ENCODE measurements at places on chromosomes 1 and 21.

GRCh38 chr21:25689226-25689625 is 45.5 kb downstream of the ATP5PF start:
- DNase-seq, result no peak

DNA sequence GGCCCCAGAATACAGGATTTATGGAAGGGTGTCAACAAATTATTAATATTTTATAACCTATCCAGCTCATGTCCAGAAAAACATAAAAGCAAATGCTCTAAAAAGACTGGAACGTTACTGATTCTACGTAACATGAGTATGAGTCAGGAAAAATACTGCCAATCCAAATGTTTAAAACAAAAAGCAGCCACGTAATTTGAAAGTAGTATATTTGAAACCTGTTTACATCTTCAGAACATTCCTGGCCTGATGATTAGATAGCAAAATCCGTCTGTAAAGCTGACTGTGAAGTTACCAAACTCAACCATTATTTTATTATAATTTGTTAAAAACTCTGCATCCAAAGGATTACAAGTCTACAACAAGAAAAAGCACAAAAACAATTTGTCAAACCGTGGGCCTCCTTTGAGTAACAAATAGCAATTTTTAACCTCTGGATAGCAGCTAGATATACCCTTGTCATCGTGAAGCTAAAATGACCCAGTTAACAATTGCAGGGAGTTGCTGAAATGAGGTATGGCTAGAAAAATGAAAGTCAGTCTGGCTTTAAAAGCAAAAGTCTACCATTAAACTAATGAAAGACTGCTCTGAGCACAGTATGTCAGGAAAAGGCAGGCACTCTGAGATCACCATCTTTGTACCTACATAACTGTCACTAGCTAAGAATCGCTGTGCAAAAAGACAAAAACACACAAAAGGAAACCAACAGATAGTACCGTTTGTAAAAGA is 1.2 kb downstream of the UBR4 start:
- DNase-seq, result no peak

DNA sequence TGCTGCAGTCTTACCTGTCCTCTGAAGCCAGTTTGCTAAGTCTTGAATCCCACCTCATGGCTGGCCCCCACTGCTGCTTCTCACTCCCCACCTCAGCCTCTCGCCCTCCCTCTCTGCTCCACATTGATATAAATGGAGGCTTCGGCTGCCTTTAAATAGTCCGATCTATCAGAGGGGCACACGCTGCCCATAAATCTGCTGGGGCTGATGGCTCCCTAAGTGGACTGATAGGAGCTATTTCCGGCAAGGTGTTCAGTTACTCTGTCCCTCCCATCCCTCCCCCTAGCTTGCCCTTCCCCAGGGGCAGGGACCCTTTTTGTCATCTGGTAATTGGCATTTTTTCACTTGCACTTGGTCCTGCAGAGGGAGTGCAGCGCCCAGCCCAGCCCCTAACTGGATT is 108.4 kb downstream of the TMEM53 start:
- DNase-seq, result no peak

DNA sequence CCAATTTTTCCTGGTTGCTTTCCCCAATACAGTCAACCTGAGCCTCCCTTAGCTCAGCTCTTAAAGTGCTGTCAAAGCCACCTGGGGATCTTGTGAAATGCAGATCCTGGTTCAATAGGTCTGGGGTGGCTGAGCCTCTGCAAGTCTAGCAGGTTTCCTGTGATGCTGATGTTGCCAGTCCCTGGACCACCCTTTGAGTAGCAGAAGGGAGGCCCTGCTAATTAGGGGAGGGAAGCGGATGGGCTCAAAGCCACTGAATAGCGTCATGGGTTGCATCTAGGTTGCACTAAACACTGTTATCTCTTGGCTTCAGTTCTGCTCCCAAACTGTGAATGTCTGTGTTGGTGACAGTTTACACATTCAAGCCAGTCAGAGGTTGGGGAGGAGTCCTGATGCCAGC is 127.2 kb downstream of the KAZN start:
- no peak for DNase-seq

GRCh38 chr1:47213230-47213963 is 18.6 kb downstream of the TAL1 start:
- no peak for DNase-seq

DNA sequence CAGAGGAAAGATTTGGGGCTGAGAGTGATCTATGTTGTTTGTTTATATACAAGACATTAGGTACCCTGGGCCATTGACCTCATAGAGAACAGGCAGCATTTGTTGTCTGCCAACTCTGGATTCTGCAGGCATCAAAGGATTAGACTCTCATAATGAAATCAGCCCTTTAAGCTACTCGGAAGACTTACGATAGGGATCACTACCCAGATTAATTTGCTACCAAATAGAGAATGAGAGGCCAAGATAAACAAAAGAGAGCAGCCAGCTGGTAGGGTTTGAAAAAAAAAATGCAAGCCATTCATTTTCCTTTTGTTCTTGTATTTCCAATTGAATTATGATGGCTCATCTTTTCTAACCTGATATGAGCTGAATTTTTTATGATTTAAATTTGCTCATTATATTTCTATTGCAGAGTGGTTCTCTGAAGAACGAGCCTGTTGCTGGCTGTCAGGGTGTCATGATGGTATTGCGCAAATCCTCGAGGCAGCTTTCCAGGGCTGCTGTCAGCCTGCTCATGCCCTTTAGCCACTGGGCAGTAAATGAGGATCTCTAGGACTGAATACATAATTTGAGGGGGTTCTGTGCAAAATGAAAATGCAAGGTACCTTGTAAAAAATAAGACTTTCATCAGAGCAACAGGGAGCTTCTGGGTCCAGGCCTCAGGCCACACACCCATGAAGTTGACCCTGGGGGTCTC is 116.4 kb upstream of the KCNJ15 start:
- DNase-seq, result no peak

DNA sequence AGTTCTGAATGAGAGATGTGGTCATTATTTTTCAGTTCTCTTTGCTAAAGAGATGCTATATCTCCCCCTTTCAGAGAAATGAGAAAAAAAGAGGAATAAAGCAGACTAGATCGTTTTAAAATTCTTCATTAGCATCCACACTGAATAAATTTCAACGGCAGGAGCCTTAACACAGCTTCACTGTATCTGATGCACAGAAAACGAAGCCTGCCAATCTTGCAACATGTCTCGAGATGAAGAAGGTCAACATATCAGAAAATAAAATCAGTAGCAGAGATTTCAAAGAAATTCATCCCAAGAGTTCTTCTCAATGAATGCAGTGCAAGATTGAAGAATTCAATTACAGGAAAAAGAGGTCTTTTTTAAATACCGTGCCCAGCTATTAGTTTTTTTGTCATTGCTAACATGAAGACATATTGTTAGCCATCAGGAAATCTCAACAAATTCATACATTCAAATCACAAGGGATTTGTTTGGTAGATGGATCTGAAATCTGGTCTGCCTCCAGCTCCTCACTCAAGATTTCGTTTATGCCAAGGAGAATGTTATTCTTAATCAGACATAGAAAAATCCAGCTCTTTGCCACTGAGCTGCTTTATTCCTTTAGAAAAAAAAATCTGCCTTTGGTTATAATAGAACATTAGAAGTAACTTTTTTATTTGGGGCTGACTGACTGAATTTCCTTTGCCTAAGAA is 76.4 kb upstream of the DAB1 start:
- DNase-seq, result no peak

DNA sequence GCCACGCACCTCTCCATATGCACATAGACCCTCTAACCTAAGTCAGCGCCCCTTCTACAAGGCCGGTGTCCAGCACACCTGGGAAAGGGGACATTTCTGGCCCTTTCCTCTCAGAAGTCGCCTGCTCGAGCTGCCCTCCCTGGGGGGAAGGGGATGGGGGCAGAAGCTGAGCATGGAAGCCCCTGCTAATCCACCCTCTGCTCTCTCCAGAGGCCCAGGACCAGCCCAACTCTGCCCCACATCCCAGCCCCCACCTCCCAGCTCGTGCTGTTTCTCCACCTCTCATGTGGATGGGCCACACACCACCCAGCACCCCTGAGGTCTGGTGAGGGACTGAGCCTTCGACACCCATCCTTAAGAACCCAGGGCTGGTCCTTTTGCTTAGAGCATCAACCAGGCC is 14.8 kb downstream of the TNFRSF1B start:
- DNase-seq, result no peak

GRCh38 chr1:27643600-27644368 is 8.8 kb upstream of the FGR start:
- no peak for DNase-seq

DNA sequence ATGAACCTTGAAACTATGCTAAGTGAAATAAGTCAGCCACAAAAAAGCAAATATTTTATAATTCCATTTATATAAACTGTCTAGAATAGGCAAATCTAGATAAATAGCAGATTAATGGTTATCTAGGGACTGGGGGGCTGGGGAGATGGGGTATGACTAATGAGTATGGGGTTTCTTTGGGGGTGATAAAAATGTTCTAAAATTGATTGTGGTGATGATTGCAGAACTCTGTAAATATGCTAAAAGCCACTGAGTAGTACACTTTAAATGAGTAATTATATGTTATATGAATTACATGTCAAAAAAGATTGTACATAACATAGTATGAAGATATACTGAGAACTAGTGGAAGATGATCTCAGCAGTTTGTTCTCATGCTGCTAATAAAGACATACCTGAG is 675.0 kb downstream of the KIF26B start:
- DNase-seq, result no peak

DNA sequence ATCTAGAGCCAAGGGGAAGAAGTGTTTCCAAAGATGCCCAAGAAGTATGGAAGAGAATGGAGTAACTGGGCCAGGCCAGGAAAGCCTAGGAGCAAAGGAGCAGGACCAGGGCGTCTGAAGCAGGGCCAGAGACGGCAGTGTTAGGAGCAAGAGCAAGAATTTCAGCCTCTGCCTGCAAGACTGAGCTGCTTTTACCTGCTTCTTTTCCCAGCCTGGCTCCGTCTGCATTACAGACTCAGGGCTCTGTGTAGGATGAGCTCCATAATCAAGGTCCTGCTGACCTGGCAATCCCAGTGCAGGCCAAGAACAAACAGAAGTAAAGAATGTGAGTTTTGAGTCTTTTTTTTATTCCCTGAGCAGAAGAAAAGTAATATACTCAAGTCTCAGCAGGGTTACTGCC is 10.1 kb downstream of the FMO1 start:
- DNase-seq, result no peak

DNA sequence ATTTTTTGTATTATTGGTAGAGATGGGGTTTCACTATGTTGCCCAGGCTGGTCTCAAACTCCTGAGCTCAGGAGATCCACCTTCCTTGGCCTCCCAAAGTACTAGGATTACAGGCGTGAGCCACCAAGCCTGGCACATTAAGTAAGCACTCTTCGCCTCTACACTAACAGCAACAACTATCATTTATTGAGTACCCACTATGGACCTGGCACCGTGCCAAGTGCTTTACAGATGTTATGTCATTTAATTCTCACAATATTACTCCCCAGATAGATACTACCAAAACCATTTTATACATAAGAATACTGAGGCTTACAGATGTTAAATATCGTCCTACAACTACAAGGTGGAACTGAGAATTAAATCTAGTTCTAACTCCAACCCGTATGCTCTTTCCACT is 50.1 kb downstream of the TUT4 start:
- DNase-seq, result no peak

DNA sequence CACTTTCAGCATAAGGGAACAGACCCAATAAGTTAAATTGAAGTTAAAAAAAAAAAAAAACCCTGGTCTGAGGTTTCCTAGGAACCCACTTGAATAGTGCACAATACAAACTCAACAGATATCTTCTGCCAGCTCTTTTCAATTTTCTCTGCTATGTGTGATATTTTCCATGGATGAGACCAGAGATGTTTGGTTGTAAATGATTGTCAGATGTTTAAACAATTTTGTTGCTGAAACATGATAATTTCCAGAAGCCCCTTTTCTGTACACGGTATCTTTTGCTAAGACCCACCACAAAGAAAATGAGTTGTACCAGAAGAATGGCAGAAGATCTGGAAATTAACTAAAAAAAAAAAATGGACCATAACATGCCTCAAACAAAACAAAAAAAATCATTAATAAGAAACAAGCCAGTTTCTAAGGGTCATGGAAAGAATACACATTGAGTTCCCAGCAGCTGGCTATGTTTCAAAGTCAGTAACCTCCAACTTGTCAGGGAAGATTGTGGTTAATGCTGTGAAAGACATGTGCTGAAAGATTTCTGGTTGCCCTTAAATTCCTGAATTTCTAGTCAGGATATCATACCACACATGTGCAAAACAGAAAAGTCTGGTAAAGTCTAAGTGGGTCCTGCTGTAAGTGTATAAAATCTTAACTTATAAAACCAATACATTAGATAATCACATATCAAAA is 35.6 kb upstream of the MGST3 start:
- DNase-seq, result no peak

DNA sequence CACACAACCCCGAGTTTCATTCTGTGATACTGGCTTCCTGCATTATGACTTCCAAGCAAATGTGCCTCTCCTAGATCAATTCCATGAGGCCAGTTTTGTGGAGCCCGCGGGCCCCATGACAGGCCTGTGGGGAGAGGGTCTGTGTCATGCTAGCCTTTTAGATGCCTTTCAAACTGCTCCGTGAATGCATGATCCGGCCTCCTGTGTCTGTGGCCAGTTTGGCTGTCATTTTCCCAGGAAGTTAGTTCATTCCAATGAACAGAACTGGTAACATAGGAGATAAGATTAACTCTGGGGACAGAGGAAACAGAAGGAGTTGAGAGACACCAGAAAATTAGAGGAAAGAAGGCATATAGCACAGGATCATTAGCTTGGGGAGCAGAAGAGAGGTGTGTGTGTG is 3.2 kb downstream of the FNDC7 start:
- no peak for DNase-seq

DNA sequence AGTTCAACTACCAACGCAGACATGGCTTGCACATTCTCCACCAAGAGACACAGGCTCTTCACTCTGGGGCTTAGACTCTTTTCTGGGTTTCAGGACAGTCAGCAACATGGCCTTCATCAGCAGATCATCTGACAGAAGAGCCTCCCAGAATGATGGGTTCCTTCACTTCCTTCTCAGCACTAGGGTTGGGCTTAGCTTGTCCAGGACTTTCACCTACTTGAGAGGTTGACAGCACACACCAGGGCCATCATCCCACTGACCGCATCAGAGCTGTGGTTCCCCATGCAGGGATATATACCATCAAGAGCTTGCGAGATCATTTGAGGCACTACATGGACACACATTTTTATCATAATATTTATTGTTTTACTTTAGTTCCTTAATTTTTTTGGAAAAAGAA is 10.4 kb upstream of the NCF2 start:
- no peak for DNase-seq

- no peak for DNase-seq
Measured at GRCh38 chr1:227260433-227260832, 57.9 kb downstream of the CDC42BPA start.

GRCh38 chr1:40768146-40768990 is 15.2 kb upstream of the KCNQ4 start:
- DNase-seq, result no peak

DNA sequence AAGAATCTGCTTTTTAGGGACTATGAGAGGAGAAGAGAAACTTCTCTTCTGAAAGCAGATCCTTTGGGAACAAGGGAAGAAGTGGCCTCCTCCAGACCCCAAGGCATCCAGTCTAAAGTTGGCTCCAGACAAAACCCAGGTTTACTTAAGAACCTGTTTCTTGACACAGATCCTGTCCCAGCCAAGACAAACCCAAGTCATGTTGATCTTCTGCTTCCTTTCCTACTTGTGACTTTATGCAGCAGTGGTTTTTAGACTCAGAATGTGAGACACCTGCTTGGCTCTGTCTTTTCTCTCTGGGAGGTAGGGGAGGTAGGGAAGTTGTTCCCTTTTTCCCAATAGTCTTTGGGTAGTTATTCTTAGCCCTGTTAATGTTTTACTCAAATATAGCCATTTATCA is 38.3 kb downstream of the ELAPOR1 start:
- DNase-seq, result no peak

GRCh38 chr1:15994590-15995351 is 9.3 kb upstream of the SRARP start:
- no peak for DNase-seq

Measured in NCI-H2081 treated with DMSO at 0.1 percent for 48 hours (cell line).